ENCODE measurements at places on chromosomes 12 and 14.

DNA sequence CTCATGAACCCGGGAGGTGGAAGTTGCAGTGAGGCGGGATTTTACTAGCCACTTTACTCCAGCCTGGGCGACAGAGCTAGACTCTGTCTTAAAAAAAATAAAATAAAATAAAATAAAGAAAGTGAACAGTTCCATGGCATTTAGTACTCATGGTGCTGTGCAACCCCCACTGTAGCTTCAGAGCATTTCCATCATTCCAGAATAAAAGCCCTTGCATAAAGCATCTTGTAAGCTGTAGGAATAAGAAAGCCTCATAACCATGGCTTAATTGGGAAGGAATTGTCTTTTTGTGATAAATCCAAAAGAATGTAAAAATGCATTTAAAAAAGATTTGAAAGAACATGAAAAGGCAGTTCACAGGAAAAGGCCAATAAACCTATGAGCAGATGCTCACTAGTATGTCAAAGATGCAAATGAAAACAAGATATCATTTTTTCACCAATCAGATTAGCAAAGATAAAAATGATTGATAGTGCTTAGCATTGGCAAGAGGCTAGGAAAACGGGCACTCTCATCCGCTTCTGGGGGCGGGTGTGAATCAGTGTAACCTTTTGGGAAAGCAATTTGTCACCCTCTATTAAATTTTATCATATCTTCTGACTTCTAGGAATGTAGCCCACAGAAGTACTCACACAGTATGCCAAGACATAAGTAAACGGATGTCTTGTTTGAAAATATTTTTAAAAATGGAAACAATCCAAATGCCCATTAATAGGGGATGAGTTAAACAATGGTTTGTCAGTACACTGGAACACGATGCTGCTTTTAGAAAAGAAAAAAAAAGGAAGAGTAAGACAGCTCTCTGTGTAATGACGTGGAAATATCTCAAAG lies 46.6 kb downstream of the CFAP251 start:
- DNase-seq, result no peak

GRCh38 chr14:50758945-50759344 lies 72.0 kb downstream of the NIN start:
- DNase-seq, result no peak

DNA sequence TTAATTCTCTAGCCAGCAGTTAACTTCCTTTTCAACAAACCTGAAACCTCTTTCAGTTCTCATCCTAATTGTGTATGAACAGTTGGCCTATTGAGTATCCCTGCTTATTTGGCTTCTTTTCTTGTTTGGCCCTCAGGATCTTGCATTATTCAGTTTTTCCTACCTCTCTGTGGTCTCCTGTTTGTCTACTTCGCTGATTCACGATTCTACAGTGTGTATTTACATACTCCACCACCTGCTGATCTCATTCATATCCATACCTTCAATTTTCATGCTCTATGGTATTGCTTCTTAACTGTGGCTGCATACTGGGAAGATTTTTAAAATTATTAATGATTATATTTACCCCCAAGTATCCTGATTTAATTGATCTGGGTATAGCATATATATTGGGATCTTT lies 56.4 kb downstream of the RASSF9 start:
- DNase-seq, result no peak

GRCh38 chr12:68809190-68810026 lies 1.4 kb downstream of the MDM2 start:
- peak; percentile 10 for DNase-seq

DNA sequence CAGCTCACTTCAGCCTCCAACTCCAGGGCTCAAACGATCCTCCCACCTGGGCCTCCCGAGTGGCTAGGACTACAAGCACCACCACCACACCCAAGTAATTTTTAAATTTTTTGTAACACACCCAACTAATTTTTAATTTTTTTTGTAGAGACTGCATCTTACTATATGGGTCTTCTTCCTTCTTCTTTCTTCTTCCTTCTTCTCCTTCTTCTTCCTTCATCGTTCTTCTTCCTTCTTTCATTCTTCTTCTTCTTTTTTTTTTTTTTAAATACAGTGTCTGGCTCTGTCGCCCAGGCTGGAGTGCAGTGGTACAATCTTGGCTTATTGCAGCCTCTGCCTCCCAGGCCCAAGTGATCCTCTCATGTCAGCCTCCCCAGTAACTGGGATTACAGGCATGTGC lies 965 bp upstream of the CREBL2 start:
- no peak for DNase-seq

DNA sequence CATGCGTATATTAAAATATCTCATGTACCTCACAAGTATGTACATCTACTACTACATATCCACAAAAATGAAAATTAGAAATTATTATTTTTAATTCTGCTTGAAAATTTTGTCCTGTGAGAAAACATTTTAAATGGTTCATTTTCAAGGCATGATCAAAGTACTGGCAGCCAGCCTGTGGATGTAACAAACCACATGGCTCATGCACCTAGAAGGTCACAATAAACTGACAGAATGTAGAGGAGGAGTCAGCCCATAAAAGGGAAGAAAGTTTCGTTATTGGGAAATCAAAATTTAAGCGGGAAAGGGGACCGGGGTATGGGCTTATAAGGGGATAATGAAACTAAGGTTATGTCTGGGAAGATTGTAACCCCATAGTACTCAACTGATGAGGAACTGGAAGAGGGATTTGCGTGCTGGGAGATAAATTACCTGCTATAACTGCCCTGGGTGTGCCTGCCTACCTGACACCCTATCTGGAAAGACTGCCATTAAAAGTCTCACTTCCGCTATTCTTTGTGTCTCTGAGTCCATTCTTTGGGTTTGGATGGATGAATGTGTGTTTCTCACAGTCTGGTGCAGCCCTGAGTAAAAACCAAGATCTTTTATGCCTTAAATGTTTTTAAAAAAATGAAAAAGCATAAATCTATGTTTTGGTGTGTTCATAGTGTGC lies 62.2 kb upstream of the PCED1B start:
- DNase-seq, result no peak

DNA sequence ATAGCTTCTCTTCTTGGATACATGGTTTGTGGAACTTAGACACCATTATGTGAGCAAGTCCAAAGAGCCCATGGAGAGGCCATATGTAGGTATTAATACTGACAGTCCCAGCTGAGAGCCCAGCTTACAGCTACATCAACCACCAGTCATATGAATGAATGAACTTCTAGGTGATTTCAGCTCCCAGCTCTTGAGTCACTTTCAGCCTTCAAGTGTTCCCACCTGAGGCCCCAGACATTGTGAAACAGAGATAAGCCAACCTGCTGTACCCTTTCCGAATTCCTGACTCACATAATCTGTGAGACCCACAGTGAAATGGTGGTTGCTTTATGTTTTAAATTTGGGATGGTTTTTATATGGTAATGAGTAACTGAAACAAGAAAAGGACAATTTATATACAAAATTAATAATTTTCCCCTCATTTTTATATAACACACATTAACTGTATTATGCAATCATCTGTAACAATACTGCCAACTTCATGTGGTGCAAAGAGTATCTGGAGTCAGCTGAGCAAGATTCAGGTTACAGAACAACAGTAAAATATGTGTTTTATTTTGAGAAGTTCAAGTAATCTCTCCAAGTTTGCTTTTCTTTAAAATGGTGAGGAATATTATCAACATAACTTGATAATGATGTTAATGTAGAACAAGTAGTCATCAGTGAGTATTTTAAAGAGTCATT lies 27.7 kb upstream of the FBXO33 start:
- no peak for DNase-seq

GRCh38 chr12:6369916-6370575 lies 5.3 kb downstream of the SCNN1A start:
- DNase-seq, result no peak

All from CD4-positive, alpha-beta T cell treated with Interferon alpha-2 for 1 hour (primary cell).